Activated CD8-positive, alpha-beta memory T cell treated with anti-CD3 and anti-CD28 coated beads, Interleukin-2, amount 50 U/mL, for 48 hours (primary cell): ENCODE measurements at places on chromosomes 1 and 21.

GRCh38 chr1:163512349-163512989 lies 190.7 kb downstream of the NUF2 start:
- DNase-seq, result no peak

DNA sequence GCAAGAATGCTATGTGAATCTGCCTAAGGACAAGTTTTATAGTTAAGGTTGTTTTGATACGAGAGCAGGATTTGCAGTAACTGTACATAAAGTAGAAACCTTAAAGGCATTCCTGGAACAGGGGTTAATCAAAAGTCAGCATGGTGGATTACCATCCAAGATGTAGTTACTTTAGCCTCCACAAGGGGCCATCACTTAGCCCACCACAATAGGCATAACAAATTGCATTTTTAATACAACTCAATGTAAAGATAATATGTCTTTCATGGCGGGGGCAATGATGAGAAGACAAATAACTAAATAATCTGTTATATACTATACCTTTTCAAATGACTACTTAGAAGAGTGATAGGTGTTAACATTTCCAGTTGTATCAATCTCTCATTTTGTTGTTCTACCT lies 611.2 kb upstream of the ADGRL4 start:
- no peak for DNase-seq

- no peak for DNase-seq
Measured at GRCh38 chr1:61143821-61144424, 61.6 kb downstream of the NFIA start.

GRCh38 chr1:25140073-25140797 lies 92.1 kb downstream of the SYF2 start:
- no peak for DNase-seq

DNA sequence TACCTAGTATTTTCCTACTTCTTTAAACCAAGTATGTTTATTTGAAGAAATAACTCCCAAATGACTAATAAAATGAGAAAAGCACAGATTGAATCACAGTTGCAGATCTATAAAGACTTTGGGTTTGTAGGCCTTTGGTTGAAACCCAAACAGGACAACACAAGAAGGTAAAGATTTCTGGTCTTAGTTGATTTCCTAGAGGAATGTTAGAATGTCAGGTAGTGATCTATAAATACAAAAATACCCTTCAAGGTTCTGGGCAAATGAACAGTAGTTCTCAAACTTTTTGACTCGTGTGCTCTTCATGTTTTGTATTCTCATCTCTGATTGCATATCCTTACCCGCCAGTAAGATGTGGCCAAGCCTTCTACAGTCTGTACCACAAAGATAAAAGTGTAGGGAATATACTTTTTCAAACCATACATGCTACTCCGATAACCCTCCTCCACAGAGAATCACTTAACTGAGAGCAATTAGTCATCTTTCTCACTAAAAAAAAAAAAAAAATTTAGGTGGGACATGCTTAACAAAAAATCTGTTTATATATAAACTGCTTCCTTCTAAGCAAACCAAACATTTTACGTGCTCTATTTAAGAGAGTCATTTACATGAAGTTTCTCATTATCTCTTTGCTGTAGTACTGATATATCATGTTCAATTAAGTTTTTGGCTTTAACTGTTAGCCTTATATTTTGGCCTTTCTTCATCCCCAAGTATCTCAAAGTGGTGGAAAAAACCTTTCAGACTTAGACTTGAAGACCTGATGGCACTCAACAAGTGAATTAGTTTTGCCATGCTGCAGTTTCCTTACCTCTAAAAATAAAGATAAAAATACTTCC lies 36.0 kb downstream of the CNIH4 start:
- no peak for DNase-seq

DNA sequence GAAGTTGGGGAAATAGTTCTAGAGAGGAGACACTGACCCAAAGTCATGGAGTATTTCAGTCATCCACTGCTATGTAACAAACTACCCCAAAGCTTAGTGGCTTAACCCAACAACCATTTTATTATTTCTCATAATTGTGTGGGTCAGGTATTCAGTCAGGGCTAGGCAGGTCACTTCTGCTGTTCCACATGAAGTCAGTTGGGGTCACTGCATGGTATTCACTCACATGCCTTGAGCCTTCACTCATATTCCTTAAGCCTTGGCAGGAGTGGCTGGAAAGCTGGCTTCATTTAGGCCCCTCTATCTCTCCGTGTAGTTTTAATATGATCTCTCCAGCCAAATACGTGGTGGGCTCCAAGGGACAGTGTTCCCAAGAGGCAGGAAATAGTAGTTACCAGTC lies 17.5 kb upstream of the RNF11 start:
- no peak for DNase-seq

GRCh38 chr21:42117229-42117966 lies 46.3 kb downstream of the UMODL1 start:
- DNase-seq, result peak; percentile 91

DNA sequence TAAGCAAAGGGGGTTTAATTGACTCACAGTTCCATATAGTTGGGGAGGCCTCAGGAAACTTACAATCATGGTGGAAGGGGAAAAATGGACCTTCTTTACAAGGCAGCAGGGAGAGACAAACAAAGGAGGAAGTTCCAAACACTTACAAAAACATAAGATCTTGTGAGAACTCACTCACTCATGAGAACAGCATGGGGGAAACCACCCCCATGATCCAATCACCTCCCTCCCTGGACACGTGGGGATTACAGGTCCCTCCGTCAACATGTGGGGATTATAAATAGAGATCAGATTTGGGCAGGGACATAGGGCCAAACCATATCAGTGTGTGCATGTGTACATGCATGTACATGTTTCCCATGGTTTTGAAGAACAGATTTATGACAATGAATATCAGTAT lies 5.5 kb upstream of the SMG7 start:
- DNase-seq, result no peak

- DNase-seq, result no peak
Measured at GRCh38 chr1:214859647-214860046, 222.9 kb upstream of the KCNK2 start.

DNA sequence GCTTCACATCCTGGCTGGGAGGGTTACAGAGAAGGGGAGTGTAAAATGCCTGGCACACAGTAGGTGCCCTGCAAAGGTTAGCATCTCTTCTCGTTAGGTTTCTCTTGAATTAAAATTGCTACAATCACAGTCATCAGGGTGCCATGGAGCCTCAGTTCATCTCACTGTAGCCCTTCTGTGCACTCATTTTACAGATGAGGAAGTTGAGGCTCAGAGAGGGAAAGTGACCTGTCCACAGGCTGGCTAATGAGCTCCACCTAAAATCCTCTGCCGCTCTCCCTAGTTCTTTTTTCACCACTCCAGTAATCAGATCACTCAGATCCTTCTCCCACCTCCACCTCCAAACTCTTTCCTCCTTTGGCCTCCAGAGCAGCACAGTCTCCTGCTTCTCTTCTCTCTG lies 13.5 kb upstream of the AHDC1 start:
- no peak for DNase-seq

- no peak for DNase-seq
Measured at GRCh38 chr1:46580140-46580903, 23.7 kb downstream of the MKNK1 start.

DNA sequence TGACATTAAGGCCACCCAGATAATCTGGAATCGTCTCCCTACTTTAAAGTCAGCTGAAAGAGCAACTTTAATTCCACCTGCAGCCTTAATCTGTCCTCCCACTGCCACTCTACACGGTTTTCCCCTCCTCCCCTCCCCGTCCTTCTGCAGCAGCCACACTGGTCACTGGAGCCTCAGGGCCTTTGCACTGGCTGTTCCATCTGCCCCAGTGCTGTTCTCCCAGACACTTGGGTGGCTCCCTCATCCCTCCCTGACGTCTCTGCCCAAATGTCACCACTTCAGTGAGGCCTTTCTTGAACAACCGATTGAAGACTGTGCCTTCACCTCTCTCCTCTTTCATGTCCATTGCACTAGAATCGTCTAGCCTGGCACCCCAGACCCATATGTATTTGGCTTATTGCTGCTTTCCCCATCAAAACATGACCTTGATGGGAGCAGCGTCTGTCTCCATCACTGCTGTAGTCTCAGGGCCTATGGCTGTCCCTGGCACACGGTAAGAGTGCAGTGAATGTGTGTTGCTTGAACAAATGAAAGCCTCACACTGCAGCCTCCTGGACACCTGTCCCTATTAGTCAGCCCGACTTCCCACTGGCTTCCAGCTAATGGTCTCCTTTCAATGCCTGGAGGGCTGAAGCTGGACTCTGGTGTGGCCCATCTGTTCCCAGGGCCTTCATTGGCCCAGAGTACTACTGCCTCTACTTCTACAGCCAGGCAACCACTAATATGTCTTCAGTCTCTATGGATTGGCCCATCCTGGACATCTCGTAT lies 10.6 kb upstream of the PRDM16 start:
- DNase-seq, result no peak

DNA sequence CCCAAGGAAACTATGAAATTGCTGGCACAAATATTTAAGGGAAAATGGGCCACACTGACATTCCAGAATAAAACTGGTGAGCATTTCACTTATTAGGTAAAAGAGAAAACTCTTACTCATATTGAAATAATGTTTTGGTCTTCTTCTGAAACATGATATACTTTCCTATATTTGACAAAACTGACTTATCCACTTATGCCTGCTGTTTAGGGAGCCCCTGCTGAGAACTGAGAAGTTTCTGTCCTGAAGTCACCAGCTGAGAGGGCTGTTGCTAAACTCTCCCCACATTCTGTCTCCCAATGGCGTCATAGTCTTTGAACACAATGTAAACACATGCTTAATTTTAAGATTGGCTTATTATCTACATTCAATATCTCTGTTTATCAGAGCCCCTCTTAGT lies 46.8 kb upstream of the ZC3H11B start:
- DNase-seq, result no peak

DNA sequence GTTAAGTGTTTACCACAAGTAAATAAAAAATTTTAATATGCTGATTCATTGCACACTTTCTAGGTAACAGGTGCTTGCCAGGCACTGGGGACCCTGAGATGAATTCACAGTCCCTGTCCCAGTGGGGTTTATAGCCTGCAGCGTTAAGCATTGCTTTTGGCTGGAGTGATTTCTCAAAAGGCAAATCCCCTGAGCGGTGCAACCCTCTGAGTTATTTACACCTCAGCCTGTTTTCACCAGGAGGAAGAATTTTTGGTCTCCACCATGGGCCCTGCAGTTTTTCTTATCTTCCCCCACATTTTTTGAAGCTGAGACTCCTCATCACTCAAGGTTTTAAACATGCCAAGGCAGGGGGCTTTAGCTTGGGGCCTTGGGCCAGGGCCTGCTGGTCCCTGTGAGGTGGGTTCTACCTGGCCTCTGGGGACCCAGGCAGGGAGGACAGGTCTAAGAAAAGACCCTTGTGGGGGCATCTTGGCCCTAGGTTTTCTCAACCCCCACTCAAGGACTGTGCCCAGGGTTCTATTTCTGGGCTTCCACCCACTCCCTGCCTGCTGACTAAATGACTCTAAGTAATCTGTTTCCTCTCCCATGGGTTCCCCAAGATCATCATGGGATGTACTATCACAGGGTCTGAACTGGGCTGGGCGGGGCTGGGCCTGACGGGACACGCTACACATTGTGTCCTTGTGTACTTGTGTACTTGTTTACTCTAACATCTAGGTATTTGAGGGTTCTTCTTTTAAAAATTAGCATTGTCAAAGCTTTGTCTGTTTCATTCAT lies 10.2 kb upstream of the CHIT1 start:
- DNase-seq, result no peak

DNA sequence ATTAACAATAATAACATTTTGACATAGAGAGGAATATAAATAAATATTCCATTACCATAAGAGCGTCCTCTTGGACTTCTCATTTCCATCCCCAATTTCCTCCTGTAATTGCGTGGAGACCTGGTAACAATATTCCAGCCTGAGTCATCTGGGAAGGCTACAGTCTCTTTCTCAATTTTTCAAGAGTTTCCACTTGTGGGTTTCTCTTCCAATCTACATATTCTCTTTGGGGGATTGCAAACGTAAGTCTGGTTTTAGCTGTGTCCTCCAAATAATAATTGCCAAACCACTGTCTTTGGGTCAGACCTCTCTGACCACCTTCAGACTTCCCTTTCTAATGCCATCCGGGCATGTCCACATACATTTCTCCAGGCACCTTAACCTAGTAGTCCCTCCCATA lies 124.5 kb upstream of the USP24 start:
- DNase-seq, result no peak

DNA sequence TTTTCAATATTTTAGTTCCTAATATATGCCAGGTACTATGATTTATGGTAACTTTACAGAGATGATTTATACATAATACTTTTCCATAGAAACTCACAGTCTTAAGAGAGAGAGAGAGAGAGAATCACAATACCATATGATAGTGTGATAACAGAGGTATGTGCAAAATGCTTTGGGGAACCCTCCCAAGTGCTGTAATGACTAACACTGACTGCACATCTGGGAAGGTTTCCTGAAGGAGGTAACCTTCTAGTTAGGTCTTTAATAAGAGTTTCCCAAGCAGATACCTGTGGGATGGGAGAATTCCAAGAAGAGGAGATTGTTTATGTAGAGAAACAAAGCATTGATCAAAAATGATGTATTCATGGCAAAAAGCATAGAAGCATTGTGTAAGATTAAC lies 34.6 kb upstream of the PIGC start:
- DNase-seq, result no peak

DNA sequence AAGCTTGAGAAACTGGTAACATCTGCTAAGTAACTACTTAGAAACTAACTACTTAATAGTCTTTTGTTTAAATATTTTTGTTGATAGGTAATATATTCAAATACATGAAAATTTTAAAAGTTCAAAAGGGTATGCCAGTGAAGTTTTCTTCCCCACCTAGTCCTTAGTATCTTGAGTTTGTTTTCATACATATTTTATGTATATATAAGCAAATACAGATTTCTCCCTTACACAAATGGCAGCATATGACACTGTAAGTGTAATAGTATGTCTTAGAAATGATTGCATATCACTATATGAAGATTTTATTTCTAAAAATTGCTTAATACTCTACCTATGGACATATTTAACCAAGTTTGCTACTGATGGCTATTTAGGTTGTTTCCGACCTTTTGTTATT lies 38.9 kb downstream of the MARK1 start:
- no peak for DNase-seq

DNA sequence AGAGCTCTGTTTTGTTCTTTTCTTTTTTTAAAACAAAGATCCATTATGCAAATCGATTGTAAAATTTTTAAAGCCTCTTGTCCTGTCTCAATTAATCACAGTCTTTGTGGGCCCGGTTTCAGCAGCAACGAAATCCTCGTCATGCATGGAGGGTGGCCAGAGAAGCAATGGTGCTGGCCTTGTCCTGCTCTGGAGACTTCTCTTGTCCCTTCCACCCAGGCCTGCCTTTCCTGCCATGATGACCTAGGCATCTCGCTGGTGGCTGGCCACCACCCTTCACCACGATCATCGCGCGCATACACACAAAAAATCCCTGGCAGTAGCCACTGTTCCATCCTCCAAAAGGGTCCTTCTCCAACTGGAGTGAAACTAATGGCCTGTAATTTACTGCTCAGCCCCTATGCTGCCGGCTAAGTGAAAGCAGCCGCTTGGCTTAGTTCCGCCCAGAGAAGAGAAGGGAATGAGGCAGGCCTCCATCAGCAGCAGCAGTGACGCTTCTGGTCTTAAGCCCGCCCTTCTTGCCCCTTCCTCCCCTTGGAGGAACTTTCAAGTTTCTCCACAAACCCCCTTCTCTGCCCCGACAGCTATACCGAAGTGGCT lies 309.5 kb downstream of the NPHP4 start:
- DNase-seq, result no peak

GRCh38 chr1:2640626-2641025 lies 7.8 kb upstream of the MMEL1 start:
- DNase-seq, result no peak

- peak; percentile 55 for DNase-seq
Measured at GRCh38 chr1:35120458-35121133, 41.4 kb downstream of the ZMYM1 start.
